ENCODE measurements at places on chromosomes 3 and 15. TPM values are rescaled to one million over a fixed set of nuclear protein-coding genes. Genes with fewer than 3 reads are reported as not detected.

The GOLGA8N gene
- 8.2 TPM for total RNA-seq

The AADAC gene
- not detected for total RNA-seq

The IL16 gene
- 400 TPM for total RNA-seq

The GP9 gene
- not detected for total RNA-seq

The GPR149 gene
- not detected for total RNA-seq

The CLRN1 gene
- not detected for total RNA-seq

The MLF1 gene
- 1.0 TPM for total RNA-seq

The CCR3 gene
- total RNA-seq, result 0.29 TPM

The IQCF5 gene
- total RNA-seq, result not detected

The IMPDH2 gene
- total RNA-seq, result 89.6 TPM

The CTDSPL gene
- 0.61 TPM for total RNA-seq

The GLDN gene
- total RNA-seq, result not detected

The ITIH1 gene
- not detected for total RNA-seq

The IMP3 gene
- 96.9 TPM for total RNA-seq

The STXBP5L gene
- not detected for total RNA-seq

The WDR49 gene
- total RNA-seq, result 0.53 TPM

The TARS3 gene
- total RNA-seq, result 39.8 TPM

The PLCB2 gene
- total RNA-seq, result 219 TPM

The KIF15 gene
- total RNA-seq, result 0.19 TPM

The SSUH2 gene
- total RNA-seq, result not detected

The CRABP1 gene
- not detected for total RNA-seq

The DAZL gene
- total RNA-seq, result not detected

The PYGO1 gene
- not detected for total RNA-seq

The RCCD1 gene
- total RNA-seq, result 15.6 TPM

The CHST14 gene
- total RNA-seq, result 9.1 TPM

The ARHGEF26 gene
- total RNA-seq, result 0.17 TPM

The PRSS50 gene
- not detected for total RNA-seq

The EPM2AIP1 gene
- total RNA-seq, result 46.3 TPM

The SI gene
- total RNA-seq, result not detected

The NMNAT3 gene
- total RNA-seq, result 4.0 TPM

The HIGD2B gene
- 0.39 TPM for total RNA-seq

The KBTBD8 gene
- total RNA-seq, result 10.8 TPM

The MCTP2 gene
- 19.6 TPM for total RNA-seq

The UROC1 gene
- not detected for total RNA-seq

The CACNA2D3 gene
- not detected for total RNA-seq

The RAB43 gene
- 68.4 TPM for total RNA-seq

The COL6A6 gene
- total RNA-seq, result not detected

The SLC28A1 gene
- not detected for total RNA-seq

The LRTM1 gene
- not detected for total RNA-seq

The PLA1A gene
- not detected for total RNA-seq

The DPPA4 gene
- total RNA-seq, result not detected

The GPR62 gene
- total RNA-seq, result not detected

The GALNT15 gene
- not detected for total RNA-seq

The PLA2G4E gene
- not detected for total RNA-seq

The STRIT1 gene
- not detected for total RNA-seq

The CD96 gene
- total RNA-seq, result 215 TPM

The CDHR4 gene
- total RNA-seq, result 0.17 TPM

The CCR9 gene
- total RNA-seq, result 4.0 TPM

The DUT gene
- total RNA-seq, result 131 TPM

The TMC3 gene
- total RNA-seq, result not detected

The RETNLB gene
- not detected for total RNA-seq

The ANKDD1A gene
- total RNA-seq, result 5.9 TPM

The RAB6B gene
- 1.8 TPM for total RNA-seq

The USP13 gene
- 11.6 TPM for total RNA-seq

The SLC2A2 gene
- total RNA-seq, result not detected

The SAMMSON gene
- not detected for total RNA-seq

The DPH3 gene
- 15.4 TPM for total RNA-seq
